ENCODE measurements at places on chromosomes 16 and 17.

DNA sequence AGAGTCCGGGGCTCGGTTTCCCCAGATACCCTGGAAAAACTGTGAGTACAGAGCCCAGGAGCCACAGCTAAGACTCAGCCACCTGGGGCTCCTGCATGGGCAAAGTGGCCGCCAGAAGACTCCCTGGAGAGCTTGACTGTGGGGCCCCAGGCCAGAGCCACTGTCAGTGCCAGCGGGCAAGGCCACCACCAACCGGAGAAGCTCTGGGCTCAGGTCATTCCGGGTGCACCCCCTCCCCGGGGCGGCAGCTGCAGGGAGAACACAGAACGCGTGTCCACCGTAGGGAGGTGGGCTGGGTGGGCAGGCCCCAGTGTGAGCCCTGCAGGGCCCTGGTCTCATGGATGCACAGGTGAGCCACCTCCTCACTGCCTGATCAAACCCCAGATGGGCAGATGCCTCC is 22.3 kb upstream of the RBFOX3 start:
- DNase-seq = no peak

DNA sequence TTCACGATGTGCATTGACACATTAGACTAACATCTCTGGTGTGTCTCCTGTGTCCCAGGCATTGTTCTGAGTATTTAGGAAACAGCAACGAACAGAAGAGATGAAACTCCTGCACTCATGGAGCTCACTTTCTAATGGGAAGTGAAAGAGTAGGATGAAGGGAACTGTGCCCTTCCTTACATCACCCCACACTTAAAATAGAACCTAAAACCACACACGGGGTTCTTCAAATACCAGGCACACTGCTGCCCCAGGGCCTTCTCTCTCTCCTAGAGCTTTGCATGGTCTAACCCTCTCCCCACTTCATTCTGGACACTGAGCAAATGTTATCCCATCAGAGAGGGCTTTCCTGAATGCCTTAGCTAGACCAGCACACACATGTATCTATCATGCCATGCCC is 33.7 kb downstream of the TRIM25 start:
- DNase-seq = no peak

GRCh38 chr17:66403846-66404556 is 101.6 kb downstream of the PRKCA start:
- DNase-seq = no peak

DNA sequence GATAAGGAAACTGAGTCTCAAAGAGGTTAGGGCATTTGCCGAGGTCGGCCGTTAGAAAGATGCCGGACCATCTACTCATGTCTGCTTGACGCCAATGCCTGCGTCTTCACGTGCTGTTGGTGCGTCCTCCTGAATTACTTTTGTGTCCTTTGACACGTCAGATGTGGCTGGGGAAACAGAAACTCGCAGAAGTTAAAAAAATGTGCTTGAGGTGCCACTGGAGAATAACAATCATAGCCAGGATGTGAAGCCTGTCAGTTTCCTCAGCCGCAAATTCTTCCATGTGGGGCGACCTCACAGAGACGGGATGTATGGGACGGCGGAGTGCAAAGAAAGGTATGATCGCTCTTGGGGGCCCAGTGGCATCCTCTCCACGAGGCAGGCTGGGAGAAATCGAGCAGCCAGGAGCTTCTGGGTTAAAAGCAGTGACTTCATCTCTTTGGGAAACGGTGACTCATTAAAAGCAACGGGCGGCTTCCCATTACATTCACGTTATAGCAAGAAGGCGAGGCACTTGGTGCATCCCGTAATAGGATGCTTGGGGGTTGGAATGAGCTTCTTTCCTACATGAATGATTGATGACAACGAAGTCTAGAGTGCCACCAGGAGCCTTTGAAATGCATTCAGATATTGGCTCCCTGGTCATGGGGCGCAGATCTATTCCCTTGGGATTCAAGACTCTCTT is 67.8 kb downstream of the BMERB1 start:
- DNase-seq = no peak

DNA sequence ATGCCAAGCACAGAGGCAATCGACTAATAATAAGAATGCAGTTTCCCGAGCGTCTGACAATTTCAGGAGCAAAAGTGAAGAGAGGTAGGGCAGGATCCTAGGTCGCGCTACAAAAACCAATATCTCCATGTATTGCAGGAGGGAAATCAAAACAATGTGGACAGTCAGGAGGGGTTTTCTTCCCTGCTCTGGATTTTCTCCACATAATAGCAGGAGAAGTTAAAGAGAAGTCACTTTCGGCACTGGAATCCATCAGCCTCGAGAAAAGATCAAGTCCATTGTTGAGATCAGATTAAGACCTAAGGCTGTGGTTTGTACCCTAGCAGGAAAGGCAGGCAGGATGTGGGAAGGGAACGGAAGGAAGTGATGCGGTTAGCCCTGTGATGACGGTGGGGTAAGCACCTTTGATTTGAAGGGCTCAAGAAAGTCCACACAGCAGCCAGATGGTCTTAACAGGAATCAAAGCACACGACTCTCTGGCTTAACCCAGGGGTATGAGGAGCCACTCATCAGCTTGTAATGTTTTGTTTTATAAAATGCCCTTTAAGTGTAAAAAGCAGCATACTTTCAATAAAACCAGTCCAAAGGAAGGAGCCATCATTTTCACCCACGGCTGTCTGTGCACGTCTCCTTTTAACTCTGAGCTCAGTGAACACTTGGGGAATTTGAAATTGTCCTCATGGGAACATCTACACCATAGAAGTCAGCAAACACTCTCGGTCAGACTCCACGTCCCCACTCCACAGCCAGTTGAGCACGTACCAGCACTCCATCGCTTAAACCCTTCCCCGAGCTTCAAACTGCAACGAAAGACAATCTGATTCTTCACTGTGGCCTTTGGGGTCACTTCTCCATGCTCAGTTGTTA is 15.8 kb upstream of the AKTIP start:
- DNase-seq = peak; percentile 58

DNA sequence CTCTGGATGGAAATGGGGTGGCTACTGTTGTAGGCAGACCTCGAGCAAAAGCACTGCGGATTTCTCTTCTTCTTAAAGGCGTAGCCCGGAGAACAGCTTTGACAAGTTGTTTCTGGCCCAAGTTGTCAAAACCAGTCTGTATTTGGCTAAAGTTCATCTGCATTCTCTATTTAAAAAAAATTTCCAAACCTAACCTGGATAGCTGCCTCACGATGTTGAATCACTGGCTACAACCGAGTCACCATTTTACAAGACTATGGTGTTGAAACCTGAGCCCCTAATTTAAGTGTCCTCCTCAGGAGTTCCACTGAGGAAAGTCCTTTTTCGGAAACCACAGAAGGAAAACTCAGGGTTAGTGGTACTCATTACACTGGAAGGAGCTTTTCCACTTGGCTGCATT is 1.5 kb downstream of the SLC16A6 start:
- no peak for DNase-seq

- no peak for DNase-seq
Measured at GRCh38 chr16:88624481-88624880, 13.9 kb upstream of the IL17C start.

GRCh38 chr17:19391432-19391831 is 4.4 kb upstream of the MFAP4 start:
- no peak for DNase-seq

DNA sequence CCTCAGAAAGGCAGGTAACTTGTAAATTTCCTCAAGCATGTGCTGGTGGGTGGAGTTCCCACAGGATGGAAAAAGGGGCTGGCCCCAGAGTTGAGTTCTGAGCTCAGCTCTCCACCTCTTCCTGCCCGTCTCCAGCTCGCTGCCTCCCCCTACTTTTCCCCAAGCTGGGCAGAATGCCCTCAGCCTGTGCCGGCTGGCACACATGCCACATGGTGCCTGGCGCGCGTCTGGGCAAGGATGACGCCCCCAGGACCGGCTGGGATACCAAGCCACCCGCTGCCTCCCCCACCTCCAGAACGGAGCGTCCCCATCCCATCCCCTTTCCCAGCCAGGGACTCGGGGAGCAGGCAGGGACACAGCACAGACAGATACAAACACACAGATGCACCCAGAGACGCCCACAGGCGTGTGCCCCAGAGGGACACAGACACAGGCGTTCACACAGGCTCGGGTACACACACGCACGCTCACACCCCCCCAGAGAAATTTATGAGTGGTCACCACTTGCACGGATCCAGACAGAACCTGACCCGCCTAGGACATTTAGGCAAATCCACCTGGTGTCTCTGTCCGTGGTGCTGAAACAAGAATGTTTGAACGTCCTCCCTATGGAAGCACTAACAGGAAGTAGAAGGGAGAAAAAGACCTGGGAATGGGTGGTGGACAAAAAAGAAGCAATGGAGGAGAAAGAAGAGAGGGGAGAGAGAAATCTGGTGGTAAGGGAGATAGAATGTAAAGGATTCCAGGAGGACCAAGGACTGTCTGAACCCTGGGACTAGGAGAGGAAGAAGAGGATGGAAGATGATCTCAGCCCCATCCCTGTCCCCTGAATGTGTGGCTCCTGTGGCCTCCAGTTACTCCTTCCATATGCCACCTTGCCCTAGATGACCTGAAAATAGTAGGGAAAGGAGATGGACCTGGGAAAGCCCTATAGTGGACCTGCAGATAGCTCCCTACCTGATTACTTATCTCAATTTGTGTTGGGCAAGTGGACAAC is 15.5 kb downstream of the NEUROD2 start:
- DNase-seq = no peak

DNA sequence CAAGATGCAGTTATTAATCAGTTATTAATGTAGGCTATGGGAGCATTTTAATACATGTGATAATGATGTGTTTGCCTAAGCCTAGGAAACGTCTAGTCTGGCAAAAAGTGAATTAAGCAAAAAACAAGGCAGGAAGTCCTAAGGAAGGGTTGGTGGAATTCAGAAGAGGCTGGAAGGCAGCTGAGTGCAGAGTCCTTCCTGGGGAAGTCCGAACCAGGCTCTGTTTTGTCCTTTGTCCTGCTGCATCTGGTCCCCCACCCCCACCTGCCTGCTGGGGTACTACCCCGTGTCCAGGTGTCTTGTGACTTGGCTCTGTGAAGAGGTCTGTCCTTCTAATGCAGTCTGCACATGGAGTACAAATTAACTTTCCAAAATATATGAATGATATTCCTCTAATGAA is 1.5 kb upstream of the MYH10 start:
- no peak for DNase-seq

DNA sequence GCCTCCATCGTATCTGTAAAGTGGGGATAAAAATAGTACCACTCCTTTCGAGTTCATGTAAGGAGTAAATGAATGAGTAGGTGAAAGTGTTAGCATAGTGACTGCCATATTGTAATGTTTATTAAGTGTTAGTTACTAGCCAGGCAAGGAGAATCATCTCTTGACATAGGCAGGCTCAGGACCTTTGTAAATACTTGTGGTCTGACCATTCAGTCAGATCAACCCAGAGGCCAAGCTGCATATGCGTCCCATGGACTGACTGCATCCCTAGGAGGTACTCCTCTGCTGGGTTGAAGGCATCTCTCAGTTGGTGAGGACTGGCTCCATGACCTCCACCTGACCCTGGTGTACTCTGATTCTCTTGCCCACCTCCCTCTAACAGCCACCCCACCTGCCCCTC is 40.5 kb upstream of the CDRT4 start:
- no peak for DNase-seq

DNA sequence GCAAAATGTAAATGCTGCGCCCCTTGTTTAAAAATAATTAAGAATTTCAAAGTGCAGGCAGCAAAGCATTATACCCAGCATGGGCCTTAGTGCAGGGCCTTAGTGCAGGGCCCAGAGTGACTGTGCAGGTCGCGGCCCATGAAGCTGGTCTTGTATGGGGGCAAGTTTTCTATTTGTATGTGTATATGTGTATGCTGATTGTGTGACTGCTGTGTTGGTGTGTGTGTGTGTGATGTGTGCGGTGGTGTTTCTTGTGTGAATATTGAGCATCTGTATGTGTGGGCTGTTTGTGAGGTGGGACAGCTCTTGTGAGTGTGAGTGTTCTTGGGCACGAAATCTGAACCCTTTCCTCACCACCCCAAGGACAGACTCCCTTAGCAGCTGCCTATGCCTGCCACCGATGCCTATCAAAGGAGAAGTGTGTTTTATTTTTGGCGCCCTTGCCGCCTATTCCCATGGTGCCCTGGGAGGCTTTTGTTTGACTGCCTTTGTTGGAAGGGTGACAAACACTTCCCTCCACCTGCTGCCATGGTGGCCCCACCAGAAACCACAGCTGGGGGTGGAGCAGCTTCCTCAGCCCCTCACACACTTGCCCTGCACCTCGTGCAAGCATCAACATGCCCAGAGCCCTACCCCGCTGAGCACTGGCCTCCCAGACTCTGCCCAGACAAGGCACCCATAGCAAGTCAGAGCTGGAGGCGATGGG is 18.0 kb downstream of the CCR7 start:
- peak; percentile 74 for DNase-seq

DNA sequence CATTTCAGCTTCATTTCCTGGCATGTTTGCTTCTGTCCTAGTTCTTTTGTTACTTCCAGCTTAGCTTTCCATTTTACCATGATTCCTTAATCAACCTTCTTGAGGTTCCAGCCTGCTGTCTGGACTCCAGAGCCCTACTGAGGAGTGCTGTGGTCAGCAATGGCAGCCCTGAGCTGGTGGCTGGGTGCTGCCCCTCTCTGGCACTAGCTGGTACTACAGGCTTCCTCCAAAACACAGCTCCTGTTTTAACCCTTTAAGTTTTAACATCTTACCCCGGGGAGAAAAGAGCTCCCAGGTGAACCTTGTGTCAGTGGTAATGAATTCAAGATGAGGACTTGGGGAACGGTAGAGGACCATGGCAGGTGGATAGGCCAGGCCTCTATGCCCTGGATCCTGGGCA is 395.5 kb downstream of the TMEM114 start:
- DNase-seq = no peak

DNA sequence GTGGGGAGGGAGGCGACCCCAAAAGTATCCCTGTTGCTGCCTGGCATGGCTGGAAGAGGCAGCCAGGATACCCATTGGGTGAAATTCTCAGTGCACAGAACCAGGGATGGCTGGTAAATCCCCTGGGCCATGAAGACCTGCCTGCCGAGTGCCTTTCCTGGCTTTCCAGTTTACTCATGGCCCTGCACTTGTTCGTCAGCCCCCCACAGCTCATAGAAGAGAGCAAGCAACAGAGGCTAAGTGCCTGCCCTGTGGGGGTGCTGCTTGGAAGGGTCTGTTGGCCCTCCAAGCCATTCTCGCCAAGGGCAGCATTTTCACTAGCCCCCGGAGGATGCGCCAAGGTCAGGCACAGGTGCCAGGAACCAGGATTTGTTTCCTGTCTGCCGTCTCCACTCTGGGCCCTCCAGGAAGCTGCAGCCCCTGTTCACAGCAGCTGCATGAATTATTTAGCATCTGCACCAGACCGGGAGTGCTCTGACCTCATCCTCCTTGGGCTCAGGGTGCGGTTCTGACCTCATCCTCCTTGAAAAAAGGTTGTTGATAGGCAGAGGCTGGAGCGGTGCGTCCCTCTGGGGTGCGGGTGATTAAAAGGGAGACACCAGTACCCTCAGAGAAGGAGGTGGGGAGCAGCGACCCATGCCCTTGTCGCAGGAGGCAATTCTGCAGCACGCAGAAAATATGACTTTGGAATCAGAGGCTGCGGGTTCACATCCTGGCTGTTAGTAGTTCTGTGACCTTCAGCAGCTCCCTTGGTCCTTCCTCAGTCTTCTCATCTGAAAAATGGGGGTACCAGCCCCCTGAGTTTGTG is 14.2 kb upstream of the CD300A start:
- DNase-seq = no peak

Measured in activated T-cell treated with anti-CD3 and anti-CD28 coated beads, Interleukin-2, amount 50 U/mL, for 1 hour (primary cell).